Kasumi-1 (cell line): ENCODE measurements at places on chromosomes 1 and 21.

GRCh38 chr1:176382163-176382562 is 80.8 kb upstream of the PAPPA2 start:
- DNase-seq: no peak

- DNase-seq: no peak
Measured at GRCh38 chr1:208187499-208188041, 56.6 kb downstream of the PLXNA2 start.

DNA sequence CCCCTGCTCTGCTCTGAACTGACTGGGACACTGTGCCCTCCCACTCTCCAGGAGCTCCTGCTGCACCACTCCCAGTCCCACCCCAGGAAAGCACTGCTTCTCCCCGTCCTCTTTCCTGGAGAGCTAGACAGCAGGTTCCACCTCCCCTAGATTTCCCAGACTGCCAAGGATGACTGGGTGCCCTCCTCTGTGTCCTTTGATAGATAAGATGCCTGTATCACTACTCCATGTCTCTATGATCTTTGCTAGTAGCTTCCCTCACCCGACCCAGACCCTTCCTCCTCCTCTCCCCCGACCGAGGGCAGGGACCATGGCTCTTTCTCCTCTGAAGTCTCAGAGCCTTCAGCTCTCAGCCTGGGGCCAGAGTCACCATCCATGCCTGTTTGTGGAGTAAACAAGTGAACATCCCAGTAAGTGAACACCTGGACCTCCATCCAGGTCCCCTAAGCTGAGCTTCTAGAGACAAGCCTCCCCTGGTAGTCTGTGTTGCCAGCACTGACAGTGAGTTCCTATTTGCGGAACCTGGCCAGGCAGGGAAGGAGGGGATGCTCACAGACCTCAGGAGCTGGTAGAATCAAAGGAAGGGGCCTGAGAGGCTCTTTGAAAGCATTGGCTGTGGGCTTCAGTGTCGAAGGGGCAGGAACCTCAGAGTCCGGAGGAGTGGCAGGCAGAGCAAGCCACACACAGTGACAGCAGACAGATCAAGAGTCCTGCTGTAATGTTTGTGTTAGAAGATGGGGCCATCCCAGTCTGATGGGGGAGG is 104.0 kb downstream of the PAX7 start:
- no peak for DNase-seq

- DNase-seq: no peak
Measured at GRCh38 chr1:181459067-181459466, 24.2 kb upstream of the CACNA1E start.

DNA sequence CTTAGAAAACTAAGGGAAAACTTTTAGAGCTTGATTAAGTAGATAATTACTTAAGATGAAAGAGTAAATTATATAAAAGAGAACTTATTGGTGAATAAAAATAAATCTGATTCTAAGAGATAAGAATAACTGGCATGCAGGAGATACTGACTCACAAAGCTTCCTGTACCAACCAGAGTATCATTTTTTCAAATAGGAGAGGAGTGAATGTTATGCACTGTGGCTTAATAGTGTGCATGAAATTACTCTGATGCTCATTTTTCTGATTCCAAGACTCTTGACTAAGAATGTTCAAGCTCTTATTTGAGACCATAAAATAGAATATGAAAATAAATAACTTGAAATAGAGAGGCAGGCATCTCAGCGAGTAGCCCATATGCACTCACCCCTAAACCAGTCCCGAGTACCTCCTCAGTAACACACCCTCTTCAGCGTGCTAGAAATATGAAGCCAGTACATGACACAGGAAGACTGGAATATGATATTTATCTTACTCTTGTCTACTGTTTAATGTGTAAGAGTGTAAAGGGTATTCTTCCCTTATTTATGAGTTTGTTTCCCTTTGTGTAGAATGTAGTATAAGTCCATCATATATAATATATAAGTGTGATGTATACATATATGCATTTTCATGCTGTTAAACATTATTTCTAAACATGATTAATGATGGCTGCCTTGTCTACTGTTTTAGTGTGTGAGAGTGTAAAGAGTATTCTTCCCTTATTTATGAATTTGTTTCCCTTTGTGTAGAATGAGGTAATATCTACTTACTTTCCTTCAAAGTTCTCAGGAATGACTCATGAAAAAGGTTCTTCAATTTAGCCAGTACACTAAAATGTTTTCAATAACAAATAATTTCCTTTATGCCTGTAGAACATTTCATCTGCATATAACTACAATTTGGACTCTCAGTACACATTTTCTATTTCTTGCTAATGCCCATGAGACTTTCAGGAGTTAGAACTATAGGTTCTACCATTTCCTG is 99.2 kb upstream of the PALMD start:
- DNase-seq: no peak

DNA sequence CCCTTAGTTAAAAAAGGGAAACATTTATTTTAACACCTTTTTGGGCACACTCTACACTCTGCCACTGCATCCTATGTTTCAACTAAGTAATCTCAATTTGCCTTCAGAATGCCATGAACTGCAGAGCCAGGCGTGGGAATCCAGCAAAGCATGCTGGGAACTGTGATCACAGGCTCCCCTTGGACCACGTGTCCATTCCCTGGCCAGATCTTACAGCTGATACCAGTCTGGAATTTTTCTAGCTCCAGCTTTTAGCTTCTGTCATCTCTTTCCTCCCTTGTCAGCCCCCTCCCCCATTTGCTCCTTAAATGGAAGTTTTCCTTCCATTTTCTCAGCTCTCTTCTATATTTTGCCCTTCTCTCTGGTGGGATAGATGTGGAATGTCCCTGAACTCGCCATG is 29.4 kb downstream of the RCSD1 start:
- DNase-seq: no peak

DNA sequence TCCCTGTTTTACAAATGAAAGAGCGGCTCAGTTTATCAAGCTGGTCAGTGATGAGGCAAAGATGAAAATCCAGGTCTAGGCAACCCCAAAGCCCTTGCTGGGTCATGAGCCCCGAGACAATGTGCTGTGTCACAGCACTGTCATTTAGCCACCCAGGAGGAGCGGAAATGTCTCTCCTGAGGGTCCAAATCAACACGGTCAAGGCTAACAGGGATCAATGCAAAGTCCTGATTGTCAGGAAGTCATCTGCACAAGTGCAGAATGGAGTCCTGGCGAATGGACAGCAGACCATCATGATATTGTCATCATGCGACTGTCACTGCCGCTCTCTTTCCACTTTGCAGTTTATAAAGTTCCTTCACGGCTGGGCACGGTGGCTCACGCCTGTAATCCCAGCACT is 30.2 kb downstream of the NCMAP start:
- DNase-seq: no peak

DNA sequence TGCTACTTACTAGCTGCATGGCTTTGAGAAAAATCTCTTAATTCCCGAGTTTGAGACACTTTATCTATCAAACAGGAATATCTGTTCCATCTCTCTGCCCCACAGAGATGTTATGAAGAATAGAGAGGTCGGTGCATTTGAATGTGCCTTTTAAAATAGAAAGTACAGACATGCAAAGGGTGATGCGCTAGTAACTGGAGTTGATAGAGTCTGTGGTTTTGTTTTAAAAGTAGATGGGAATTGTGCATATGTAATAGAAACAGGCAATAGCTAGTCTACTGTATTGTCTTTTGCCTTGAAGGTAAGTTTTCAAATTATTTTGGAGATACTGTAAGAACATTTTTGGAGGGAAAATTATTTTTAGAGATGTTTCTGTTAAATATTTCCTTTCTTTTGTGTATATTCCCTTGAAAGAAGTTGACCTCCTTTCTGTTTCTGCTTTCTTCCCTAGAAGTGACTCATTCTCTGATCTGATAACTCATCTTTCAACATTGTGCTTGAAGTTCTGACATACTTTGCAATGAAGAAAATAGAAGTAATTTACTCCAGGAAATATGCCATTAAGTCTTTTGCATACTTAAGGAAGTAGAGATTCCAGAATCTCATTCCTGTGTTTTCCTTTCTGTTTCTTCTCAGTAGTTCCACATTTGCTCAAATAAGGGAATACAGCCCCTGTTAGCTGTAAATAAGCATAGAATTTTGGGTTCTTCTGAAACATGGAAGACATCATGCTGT is 151.6 kb downstream of the SDCCAG8 start:
- no peak for DNase-seq

DNA sequence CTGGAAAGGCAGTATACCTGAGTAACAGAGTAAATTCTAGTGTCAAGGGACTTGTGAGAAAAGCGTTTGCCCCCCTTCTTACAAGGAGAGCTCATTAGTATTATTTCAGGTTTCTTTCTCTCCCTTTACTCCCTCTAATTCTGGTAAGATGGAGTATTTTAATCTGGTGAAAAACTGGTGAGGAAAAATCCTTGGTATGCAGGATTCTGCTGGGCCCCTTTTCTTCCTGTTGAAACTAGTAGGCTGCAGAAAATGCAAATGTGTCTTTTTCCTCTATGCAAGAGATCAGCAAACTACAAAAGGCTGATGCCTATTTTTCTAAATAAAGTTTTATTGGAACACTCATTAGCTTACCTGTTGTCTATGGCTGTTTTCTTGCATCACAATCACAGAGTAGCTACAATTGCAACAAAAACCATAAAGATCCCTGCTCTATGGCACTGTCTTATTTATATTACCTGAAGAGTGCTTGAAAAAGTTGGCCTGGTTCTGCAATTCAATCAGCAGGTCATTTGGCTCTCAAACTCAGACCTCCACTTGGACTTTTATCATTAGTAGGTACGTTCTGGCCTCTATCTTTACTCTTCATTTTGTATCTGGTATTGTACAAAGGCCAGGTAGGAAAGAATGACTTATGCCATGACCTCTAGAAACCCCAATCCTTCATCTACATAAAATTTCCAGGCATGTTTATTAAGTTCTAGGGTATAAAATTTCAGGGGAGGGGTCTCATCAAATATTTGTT is 109.6 kb downstream of the AKT3 start:
- no peak for DNase-seq

GRCh38 chr21:32549440-32549839 is 35.9 kb downstream of the TCP10L start:
- peak; percentile 7 for DNase-seq

DNA sequence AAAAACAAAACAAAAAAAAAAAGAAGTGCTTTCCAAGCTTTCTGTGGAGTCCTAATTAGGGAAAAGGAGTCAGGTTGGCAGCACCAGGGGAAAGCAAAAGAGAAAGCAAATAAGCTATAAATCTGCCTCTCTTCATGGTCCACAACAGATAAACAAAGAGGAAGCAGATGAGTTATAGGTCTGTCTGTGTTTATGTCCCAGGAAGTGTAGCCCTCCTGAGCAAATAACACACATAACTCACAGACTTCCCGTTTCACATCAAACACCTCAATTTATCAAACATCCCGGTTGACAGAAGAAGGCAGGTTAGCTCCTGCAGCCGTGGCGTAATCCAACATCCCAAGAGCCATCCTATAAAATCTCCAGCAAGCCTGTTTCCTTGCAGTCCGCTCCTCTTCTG is 5.6 kb upstream of the SLC2A5 start:
- DNase-seq: peak; percentile 30

DNA sequence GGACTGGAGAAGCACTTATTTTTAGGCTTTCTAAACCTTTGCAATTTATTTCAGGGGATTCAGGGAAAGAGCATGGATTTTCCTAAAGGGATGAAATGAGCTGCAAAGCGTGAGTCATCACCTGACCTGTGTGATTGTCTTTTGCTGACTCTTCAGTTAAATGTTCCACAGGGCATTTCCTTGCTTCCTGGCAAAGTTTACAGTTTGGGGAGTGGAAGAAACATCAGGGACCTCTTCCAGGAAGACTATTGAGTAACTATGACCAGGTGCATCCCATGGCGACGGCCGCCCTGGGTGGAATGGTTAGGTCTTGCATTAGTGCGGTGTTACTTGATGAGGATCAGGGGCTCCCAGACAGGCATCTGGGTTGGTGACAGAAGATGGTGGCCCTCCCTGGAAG is 79.5 kb upstream of the SIPA1L2 start:
- DNase-seq: no peak

DNA sequence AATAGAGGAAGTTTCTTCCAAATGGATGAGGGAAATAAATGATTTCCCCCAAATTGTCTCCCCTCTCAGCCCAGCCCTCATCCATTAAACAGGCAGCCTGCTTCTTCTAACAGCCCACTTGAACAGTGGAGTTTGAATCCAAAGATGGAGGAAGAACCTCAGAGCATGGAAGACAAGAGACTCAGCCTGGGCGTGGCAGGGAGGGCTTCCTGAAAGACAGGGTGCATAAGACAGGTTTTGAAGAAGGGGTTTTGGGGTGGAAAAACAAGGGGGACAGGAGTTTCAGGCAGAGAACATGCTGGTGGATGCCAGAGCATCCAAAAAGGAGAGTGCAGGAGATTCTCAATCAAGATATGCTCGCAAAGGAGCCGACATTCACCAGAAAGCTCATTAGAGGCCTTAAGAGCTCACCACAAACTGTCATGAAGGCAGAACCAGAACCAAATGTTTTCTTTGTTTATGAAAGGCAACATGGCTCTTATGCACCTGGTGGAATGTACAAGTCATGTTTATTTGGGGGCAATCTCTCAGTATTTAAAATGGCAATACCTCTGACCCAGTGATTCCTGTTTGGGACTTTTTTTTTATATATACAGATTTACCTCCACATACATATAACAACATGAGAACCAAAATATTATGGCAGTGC is 26.5 kb upstream of the TSPEAR start:
- no peak for DNase-seq

GRCh38 chr1:117694543-117694942 is 88.7 kb downstream of the TENT5C start:
- no peak for DNase-seq

DNA sequence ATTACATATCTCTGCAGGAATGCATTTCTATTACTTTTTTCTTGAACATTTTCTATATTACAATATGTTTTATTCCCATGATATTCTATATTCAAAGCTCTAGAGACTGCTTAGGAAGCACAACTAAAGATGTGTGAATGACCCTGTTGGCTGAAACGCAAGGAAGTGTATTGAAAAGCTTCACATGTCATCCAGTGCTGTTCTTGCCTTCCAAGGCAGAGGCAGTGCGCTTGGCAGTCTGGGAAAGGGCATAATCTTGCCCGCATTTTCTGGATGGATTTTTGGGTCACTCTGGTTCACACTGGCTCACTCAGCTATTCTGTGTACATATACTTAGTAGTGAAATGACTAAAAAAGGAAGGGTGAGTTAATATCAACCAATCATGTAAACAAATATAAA is 262.4 kb downstream of the PTPRC start:
- no peak for DNase-seq

GRCh38 chr1:77292551-77292950 is 10.7 kb downstream of the AK5 start:
- no peak for DNase-seq
